ENCODE measurements at places on chromosomes 5 and 9. TPM values are rescaled to one million over a fixed set of nuclear protein-coding genes. Genes with fewer than 3 reads are reported as not detected.

DNA sequence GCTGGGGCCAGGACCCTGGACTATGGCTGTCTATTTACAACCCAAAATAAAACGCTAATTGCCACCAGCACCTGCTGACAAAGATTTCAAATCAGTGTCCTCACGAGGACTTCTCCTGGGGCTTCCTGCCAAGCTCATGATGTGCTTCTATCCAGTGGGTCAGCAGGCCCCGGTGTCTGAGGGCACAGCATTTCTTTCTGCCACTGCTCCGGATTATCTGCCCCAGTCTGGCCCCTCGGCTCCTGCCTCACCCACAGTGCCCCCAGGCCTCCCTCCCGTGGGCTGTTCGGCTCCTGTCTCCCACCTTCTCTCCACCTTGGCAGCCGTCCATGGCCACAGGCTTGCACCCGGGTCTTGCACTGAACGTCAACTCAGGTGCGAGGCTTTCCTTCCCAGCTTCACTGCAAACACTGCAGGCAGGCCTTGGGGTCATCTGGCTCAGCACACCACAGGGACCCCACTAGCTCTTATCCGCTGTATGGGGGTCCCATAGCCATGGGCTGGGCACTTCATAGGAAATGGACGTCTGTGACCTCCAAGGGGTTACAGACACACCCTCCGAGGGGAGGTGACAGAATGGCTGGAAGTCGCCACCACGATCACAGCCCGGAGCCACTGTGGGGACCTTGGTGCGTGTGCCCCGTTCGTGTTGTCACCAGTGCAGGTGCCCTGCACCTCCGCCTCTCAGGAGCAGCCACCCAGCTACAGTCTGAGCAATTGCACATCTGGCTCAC lies 43.8 kb upstream of the FCN1 start:
- DNase-seq = no peak

RPS14 gene
- total RNA-seq = 2,061 TPM

DNA sequence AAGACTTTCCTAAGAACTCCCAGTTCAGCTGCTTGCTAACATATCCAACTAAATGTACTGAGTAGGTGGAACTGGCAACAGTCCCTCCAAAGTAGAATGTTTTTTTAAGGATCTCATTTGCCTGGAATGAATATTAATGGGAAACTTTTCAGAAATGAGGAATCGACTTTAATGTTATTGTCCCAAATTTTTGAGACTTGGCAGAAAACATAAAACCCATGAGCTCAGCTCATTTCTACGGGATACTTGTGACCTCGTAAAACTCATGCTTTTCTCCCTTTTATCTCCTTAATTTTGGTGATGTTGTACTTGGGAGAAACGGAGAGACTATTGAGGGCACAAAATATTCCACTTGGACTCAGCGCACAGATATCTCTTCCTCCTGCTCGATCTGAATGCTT lies 296.8 kb downstream of the EBF1 start:
- DNase-seq = no peak

BAAT gene
- 0.06 TPM for total RNA-seq

PCDHA9 gene
- total RNA-seq = not detected

DNA sequence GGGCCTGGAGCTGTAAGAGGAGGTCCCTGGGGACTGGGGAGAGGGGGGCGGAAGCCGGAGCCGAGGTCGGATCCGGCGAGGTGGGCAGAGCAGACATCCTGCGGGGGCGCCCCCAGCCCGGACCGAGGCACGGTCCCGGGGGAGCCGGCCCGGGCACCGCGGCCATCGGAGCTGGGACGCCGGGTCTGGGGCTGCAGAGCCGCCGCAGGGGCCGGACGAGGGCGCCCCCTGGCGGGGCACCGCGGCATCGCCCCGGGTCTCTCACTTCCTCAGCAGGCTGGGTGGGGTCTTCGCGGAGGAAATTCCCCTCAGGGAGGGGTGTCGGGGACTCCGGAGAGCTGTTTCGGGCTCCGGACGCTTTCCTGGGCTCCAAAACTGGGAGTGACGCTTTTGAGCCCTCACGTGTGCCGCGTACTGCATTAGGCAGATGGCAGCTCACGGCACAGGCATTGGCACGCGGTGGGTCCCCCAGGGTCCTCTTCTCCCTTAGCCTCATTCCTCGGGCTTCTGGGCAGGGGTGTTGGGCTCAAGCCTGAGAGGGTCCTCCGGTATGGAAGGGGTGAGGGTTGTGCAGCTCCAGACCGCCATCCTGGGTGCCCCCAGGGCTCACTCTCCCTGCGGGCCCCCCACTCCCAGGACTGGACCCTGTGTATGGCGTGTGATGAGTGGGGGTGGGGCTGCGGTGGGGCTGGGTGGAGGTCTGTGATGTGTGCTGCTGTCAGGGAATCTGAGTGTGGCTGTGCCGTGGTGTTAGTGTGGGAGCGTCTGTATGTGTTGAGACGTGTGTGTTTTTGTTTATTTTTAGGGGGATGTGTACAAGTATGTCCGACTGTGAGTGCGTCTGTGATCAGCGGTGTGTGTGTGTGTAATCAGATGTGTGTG lies 29.6 kb downstream of the LHX2 start:
- DNase-seq = no peak

- peak; percentile 65 for DNase-seq
These were observed 138.3 kb downstream of the RFK start for GRCh38 chr9:76255781-76256455.

OLFML2A gene
- total RNA-seq = 6.2 TPM

GRCh38 chr9:76756268-76756640 lies 8.0 kb upstream of the PCA3 start:
- DNase-seq = peak; percentile 69

DNA sequence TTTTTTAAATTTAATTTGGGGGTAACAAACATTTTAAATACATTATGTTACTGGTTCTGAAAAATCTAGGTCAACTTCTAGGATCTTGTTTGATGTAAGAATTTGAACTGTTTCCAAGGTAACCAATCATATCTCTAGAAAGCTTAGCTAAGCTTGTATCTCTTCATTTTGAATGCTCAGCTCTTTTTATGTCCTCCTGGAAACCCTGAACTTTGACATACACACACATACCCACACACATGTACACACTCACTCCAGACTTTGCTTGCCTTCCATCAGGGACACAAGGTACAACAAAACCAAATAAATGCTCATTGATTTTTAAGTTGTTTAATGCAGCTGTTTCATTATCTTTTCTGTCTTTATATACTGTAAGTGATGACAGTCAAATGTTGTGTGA lies 178.5 kb downstream of the RAB3C start:
- no peak for DNase-seq

GRIA1 gene
- 7.4 TPM for total RNA-seq

FOXD4 gene
- total RNA-seq = 0.52 TPM

DNA sequence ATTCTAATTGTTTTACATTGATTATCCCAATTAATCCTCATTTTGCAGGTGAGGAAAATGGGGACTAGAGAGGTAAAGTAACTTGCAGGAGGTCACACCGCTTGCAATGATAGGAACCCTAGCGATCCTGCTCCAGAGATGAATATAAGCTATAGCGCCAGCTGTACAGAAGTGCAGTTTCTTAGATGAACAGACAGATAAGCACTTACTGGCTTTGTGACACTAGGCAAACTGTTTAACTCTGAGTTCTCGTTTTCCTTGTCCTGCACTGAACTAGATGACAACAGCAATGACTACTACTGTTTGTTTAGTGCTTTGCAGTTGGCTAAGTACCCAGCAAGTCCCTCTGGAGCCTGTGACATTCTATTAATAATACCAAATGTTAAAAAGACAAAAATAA lies 11.1 kb downstream of the LHX6 start:
- DNase-seq = no peak

DNA sequence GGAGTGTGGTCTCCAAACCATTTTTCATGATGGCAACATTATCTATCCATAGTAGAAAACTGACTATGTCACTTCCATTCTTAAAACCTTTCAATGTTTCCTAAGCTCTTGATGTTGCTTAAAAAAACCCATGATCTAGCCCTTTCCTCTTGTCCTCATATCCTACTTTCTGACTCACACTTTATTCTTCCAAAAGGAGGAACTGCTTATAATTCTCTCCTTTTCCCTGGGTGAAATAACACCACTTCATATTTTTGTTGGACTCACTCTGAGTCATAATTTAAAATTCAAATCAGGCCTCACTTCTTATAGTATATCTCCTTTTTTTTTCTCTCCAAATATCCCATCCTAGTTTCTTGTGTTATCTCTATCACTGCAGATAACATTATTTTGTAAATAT lies 513.9 kb downstream of the MAN2A1 start:
- DNase-seq = peak; percentile 48

DNA sequence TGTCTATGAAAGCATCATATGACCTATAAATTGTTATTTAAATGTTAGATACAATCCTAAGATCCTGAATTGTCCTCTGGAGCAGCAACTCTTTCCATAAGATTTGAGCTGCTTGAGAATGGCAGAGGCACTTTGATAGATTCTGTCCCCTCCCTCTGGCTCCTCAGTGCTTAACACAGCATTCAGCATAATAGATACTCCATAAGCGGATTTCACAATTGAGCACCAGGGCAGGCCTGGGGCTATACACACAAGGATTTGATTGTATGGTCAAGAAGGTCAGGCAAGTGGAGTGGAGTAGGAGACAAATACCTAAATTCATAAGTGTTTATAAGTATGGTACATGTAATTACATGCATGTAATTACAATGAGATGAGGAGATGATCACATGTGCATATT lies 96.3 kb downstream of the FOXD1 start:
- DNase-seq = no peak

AQP7 gene
- total RNA-seq = not detected

GRCh38 chr5:57117596-57117995 lies 56.3 kb upstream of the GPBP1 start:
- no peak for DNase-seq

MSMP gene
- not detected for total RNA-seq

DNA sequence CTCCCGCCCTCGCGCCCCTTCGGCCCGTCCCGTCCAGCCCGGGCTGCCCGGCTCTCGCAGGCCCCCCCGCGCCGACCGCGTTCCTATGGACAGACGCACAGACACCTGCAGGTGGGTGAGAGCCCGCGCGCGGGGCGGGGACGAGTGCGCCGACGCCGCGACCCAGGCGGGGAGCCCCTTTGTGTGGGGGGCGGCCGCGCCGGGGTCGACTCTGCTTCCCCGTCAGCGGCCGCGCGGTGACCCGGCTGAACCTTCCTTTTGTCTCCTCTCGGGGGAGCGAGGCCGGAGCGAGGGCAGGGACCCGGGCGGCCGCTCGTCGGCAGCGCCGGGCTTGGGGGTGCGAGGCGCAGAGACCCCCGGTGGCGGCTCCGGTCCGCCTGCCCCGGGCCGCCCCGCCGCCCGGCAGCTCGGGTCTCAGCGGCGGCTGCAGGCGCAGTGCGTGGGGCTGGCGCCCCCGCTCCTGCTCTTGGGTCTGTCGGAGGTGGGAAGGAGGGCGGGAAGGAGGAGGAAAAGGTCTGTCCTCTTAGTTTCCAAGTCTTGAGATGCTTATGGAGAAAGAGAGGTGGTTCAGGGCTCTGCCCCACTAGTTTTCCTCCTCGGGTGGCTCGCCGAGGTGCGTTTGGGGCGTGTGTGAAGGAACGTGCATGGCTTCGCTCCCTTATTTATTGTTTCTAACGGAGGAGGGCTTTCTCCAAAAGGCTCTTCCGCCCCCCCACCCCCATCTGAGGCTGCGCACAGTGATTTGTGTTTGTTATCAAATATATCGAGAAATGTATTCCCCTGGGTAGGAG lies 576 bp downstream of the KIAA1958 start:
- DNase-seq = peak; percentile 25

- DNase-seq = peak; percentile 79
These were observed 42.3 kb upstream of the MUSK start for GRCh38 chr9:110626101-110626829.

BTNL3 gene
- total RNA-seq = not detected

DNA sequence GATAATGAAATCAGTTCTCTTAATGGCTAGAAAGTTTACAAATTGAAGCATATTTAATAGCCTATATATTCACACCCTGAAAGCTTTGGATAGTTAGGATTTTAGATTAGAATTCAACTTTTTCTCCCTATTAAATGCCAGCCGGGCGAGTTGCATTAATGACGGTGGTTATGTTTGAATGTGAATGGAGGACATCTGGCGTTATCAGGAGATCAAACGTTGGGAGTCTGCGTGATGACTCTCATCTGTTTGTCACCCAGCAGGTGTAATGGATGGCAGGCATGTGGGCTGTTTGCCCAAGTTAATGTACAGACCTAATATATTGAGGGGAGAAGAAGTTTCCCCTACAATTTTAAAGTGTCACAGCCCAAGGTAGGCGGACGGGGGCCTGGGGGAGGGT lies 1227.7 kb upstream of the WWC1 start:
- no peak for DNase-seq

DNA sequence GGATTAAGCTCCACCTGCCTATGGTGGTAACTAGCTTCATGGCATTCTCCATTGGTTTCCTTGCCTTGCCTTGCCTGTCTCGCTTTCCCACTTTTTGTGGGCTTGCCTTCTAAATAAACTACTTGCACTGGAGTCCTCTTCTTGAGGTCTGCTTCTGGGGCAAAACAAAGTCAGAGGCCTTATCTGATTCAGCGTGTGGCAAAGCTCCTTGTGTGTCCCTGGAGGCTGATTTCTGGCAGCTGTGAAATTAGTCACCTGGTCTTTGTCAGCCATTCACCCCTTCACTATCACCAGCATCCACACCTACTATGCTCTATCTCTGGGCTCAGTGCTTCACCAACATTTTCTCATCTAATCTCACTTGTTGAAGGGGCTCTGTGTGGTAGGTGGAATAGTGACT lies 176.2 kb downstream of the SEC61B start:
- DNase-seq = peak; percentile 27

GRCh38 chr5:150457562-150458240 lies 8.2 kb upstream of the RPS14 start:
- DNase-seq = no peak

LCN9 gene
- not detected for total RNA-seq

GRCh38 chr9:105535920-105536668 lies 21.8 kb upstream of the FKTN start:
- DNase-seq = peak; percentile 10

DNA sequence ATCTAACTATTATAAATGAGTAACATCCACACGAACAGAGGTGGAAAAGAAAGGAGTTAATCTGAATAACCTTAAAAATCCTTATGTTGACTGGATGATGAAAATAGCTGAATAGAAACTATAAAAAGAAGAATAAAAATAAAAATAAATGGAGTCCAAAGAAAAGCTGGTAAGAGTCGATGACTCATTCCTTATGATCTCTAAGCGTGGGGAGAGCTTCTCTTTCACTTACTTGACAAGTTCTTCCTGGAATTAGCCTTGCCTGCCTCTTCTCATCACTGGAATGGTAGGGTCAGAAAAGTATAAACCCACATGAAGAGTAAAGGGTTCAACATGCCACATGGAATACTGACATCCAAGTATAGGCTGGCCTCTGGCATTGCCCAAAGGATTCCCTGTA lies 477.0 kb upstream of the RGMB start:
- DNase-seq = peak; percentile 39

Data from LHCN-M2 (cell line).